Fibroblast of lung (primary cell): ENCODE measurements at places on chromosomes 1 and 21. TPM values are rescaled to one million over a fixed set of nuclear protein-coding genes. Genes with fewer than 3 reads are reported as not detected.

The HSF2BP gene
- 1.2 and 1.8 TPM in 2 replicates for total RNA-seq

DNA sequence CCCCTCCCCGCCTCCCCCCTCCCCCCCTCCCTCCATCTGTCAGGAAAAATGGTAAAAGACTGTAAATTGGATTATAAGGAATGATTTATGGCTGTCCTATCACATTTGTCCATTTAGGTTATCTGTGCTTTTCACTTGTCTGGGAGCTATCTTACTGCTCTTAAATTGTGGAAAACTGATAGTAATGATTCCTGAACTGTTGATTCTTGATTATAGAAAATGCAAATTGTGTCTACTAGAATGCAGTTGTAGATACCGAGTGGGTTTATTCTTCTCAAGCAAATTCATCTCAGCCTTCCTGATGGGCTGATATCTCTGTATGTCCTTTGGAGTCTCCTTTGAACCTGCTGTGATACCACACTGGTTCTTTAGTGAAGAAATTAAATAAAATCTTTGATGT, 12.3 kb downstream of the RYR2 start:
- DNase-seq, result no peak

DNA sequence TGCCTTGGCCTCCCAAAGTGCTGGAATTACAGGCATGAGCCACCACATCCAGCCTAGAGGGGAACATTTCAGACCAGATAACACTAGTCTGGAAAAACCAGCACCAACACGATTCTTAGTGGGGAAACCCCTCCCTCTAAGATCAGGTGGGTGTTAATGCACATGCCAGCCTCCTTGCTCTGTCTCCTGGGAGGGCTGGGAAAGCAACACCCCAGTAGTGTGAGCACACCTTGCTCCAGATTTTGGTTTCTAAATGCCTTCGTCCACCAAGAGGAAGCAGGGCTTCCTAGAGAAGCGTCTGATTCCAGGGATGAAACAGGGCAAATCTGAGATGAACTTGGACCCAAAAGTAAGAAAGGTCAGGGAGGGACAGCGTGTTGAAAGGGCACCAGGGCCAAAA, 2.2 kb upstream of the KRTAP10-4 start:
- DNase-seq, result no peak

DNA sequence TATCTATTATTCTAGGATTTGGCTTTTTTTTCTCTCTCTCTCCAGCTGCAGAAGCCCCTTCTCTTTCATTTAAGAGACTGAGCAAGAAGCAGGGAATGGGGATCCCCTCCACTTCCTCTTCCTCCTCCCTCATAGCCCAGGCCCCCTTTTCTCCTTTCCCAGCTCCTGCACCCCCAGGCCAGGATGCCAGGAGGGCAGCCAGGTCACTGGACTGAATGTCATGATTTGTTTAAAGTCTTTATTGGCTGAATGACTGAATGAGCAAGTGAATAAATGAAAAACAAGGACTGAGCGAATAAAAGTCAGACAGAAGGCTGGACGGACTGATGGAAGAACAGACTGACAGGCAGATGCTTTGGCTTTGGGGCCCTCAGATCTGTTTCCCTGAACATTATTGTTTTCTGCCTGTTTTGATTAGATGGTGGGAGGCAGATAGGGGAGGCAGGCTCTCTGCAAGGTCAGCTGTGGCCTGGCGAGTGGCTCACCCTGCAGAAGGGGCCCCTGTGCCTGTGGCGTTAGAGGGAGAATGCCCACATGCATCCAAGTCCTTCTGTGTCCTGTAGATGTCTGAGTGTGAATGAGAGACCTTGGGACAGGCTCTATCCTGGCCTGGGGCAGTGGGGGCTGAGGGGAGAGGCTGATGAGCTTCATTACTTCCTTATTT, 20.3 kb upstream of the ADGRB2 start:
- no peak for DNase-seq

DNA sequence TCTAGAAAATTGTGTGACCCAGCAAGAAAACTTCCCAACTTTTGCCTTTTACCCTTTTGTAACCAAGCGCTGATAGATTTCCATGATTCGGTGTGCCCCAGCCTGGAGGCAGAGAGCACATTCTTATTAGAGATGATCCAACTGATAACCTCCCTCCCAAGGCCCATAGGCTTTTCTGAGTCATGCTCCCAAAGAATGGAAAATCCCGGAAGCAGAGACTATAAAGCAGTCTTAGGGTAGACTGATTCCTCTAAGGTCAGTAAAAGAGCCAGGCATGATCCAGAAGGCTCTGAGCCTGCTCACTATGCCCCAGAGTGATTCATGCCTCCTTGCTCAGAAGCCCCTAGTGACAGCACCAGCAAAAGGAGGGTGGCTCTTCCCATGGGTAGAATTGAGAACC, 4.3 kb downstream of the CAMK1G start:
- DNase-seq, result no peak

GRCh38 chr1:19222979-19223824, 13.1 kb upstream of the UBR4 start:
- DNase-seq, result no peak

The ARID1A gene
- 10.3 and 16.0 TPM in 2 replicates for total RNA-seq

DNA sequence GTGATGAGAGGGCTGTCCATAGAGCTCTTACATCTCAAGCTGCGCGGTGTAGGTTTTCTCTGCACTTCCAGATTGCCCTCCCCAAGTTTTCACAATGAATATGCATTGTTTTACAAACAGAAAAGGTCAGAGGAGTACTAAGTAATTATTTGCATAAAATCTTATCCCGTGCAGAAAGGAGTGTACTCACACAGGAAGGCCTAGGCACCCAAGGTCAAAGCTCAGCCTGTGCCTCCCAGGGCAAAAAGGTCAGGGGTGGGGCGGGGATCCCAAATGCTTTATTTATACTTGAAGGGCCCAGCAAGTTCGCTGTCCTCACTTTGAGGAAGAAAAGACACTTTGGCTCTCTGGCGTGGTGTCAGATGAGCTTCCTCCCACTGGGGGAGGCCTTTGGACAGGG, 10.3 kb upstream of the KCNE1 start:
- no peak for DNase-seq
